ENCODE measurements at places on chromosomes 3 and 15. TPM values are rescaled to one million over a fixed set of nuclear protein-coding genes. Genes with fewer than 3 reads are reported as not detected.

TM4SF1 gene
- not detected for total RNA-seq

CACNA1D gene
- total RNA-seq: 5.0 TPM

IMPG2 gene
- total RNA-seq: 2.4 TPM

CDCP1 gene
- 0.71 TPM for total RNA-seq

DUOXA1 gene
- not detected for total RNA-seq

NMD3 gene
- total RNA-seq: 49.3 TPM

Measured in glutamatergic neuron (in vitro differentiated cells).